Activated T-cell treated with anti-CD3 and anti-CD28 coated beads for 48 hours (primary cell): ENCODE measurements at places on chromosomes 11 and 22.

DNA sequence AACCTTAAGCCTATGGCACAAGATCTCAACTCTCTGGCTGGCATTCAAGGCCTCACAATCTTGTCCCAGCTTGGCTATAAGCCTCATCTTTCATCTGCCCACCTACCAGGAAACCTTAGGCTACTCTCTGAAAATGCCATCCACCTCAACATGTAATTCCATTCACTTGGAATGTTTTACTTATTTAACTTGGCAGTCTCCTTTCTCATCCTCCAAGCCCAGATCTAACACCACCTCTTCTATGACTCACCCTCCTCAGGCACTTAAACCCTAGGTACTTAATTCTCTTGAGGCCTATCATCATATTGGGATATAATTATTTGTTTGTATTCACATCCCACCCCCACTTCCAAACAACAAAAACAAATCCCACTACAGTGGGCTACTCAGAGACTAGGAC, 15.0 kb downstream of the POGLUT3 start:
- no peak for DNase-seq

GRCh38 chr11:2002042-2002776, 4.6 kb upstream of the H19 start:
- no peak for DNase-seq

- no peak for DNase-seq
Observed at GRCh38 chr11:59365232-59366018, 6.7 kb downstream of the OR5AN1 start.

GRCh38 chr11:128775468-128775867, 81.6 kb downstream of the FLI1 start:
- no peak for DNase-seq
